Activated CD4-positive, alpha-beta T cell treated with anti-CD3 and anti-CD28 coated beads, Interleukin-2, Interleukin-6, amounts not matched to agents 100 ng/mL and 50 ng/mL, durations not matched to agents 16 hours and 8 hours (primary cell): ENCODE measurements at places on chromosomes 1 and 21.

DNA sequence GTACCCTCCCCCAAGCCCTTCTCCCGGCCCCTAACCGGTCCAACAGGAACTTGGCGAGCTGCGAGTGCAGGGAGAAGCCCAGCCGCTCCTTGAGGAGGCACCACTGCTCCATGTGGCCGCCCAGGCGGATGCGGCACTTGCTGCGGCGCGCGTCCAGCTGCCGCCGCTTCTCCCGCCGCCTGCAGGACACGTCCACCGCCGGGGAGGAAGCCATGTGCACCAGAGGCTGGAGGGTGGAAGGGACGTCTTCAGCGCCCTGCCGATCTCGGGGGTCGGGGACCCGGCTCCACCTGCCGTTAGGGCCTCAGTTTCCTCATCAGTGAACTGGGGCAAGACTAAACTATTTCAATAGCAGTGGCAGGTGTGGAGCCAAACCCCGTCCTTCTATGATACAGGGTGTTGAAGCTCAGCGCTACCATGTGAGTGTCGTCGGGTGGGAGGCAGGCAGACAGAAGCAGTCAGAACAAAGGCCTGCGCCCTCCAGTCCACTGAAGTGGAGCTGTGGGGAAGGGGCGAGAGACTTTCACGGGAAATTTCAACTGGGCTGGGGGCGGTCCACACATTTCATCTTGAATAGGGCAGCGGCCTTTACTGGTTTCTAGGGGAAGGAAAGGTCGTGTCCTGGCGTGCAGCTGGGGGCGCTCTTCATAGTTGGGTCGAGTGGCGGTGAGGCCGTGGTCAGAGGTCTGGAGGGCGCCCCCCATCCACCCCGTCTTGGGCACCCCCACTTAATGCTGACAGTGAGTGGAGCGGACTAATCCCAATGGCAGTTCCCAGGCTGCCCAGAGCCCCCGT lies 592 bp downstream of the ZNF692 start:
- DNase-seq: peak; percentile 57

GRCh38 chr1:26469558-26469957 lies 2.7 kb upstream of the HMGN2 start:
- no peak for DNase-seq

DNA sequence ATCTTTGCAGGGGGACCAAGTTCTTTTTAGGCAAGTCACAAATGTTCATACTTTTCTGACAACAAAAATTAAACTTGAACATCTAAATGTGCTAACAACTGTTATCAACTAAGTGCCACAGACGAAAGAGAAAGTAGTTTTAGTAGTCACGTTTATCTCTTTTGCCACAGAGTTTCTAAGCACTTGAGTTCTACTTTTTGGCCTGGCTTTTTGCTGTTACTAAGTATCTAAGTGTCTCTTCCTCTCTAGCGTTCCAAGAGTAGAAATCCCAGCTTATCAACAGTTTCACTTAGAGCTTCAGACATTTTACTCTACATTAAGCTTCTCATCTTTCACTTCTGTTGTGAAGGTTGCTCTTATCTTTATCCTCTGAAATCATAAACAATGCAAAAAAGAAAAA lies 34.2 kb downstream of the GATAD2B start:
- DNase-seq: peak; percentile 7

GRCh38 chr1:182210417-182210816 lies 148.9 kb upstream of the ZNF648 start:
- DNase-seq: no peak

- DNase-seq: peak; percentile 53
Measured at GRCh38 chr1:118151312-118151937, 33.6 kb downstream of the SPAG17 start.
